AG08396 (cell line): ENCODE measurements at places on chromosomes 5 and 9.
A peak's percentile ranks its signal among the peaks of the same experiment; 100 is the strongest.

GRCh38 chr9:98118640-98119601, at the start of gene TRIM14:
Gene TRIM14, minus strand, starts transcription at chr9:98119222. Its CDS starts 34 bp downstream, at chr9:98119188.
- peak; percentile 94 for DNase-seq

GRCh38 chr9:122329597-122329996, 41.2 kb upstream of the PTGS1 start:
- DNase-seq, result no peak

DNA sequence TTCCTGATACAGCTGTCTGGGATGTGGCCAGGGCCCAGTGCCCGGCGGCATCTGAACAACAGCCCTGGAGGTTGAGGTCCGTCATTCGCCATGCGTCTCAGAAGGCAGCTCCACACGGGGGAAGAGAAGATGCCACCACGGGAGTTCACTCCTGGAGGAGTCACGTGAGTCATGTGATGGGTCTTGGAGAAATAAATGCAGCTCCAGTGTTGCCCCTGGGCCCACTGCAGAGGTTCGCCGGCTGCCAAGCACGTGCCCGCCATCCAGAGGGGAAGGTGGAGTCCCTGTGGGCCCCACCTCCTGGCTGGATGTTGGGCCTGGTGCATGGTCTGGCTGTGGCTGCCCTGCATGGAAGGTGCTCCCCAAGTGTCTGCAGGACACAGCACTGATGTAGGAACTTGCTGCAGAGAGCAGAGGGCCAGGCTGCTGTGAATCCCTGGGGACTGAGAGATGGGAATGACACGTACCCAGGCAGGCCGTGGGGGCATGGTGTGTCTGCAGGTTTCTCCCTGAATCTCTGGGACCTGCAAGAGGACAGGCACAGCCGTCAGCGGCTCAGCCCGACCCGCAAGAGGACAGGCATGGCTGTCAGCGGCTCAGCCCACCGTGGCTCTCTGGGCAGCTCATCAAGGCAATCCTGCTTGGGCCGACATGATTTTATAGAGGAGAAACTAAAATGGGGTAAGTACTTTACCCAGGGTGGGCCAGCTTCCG, 418.3 kb upstream of the IRX4 start:
- DNase-seq, result no peak

- no peak for DNase-seq
Observed at GRCh38 chr5:27855491-27855890, 817.1 kb upstream of the CDH9 start.

- no peak for DNase-seq
Observed at GRCh38 chr5:116521173-116521872, 53.3 kb downstream of the SEMA6A start.

GRCh38 chr5:52784737-52785136, 3.0 kb upstream of the ITGA1 start:
- DNase-seq, result no peak

DNA sequence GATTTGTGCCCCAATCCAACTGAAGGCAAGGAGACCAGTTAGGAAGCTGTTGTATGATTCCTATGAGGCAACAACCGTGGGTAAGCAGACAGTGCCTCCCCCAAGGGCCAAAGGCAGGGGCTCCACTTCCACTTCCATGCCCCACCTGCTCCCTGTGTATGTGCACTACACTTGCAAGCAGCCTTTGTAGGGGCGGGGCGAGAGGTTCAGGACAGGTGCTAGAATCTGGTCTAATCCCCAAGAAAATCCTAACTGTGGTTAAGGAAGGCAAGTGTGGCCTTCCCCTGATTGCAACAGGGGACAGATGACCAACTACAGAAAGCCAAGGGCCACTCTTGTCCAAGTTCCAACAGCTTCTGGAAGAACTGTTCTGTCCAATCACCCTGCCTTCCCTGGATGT, 41.7 kb downstream of the B4GALT1 start:
- DNase-seq, result no peak

DNA sequence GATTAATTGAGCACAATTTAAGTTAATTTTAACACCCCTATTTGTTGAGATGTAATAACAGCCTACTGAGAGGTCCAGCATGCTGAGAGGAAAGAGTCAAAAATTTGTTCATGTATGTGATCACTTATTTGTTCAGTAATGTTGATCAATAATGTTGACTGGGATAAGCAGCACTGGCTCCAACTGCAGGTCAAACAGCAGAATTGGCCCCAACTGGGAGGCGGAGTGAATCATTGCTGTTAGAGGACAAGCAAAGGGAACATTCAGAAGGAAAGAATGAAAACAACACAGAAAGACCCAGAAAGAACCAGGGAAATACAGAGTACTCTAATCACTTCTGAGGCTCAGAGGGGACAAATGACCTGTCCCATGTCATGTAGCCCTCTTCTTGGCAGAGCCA, 221.1 kb downstream of the COMMD10 start:
- no peak for DNase-seq

GRCh38 chr5:89437450-89438435, 554.8 kb upstream of the MEF2C start:
- DNase-seq, result no peak

- DNase-seq, result no peak
Observed at GRCh38 chr9:96551403-96551802, 68.2 kb downstream of the CDC14B start.
